ENCODE measurements at places on chromosomes 3 and 15.

DNA sequence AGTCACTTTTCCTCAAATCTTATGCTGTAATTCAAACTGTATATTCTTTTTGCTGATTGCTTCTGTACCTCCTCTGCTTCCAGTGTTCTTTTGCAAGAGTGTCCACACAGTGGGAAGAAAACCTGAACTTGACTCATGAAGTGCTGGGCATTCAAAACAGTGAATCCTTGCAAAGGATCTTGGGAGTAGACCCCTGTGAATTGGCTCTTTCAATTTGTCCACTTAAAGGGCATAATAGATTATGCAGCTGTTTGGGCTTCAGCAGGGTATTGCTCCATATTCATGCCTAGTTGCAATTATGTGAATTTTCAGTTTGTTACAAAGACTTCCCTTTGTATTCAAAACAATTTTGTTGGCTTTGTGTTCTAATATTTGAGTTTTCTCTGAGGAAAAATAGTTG lies 11.4 kb downstream of the ZFAND6 start:
- no peak for DNase-seq

GRCh38 chr3:41202834-41203345 lies 3.6 kb downstream of the CTNNB1 start:
- no peak for DNase-seq

DNA sequence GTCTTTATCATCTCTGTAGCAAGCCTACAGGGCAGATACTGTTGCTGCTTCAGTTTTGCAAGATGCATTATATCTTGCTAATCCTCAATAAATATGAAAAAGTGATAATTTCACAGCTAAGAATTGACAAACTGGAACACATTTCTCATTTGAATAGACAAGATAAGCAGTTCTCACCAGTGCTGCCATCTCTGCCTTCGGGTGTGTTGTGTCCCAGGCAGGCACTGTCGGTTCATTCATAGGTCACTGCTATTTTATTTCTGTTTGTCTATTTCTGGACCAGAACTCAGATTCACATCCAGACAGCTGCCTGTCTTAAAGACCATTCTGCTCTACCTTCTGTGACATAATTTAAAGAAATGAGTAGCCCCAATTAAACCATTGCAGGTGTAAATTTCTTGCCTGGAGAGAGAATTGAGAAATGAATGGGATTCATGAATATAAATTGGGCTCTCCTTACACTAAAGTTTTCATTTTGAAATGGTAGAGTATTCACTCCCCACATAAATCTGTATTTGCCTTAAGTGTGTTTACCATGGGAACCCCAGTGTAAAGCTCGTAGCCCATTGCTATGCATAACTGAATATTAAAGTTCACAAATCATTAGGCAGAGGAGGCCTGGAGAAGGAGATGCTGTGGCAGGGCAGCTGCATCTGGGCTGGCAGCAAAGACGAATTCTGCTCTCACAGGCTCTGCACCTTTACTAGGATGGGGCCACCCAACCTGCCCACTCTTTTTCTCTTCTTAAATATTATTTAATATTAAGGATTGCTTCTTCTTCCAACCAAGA lies 149.9 kb downstream of the ARPP21 start:
- DNase-seq = no peak

GRCh38 chr3:142256712-142257333 lies 31.4 kb upstream of the GK5 start:
- DNase-seq = no peak

- DNase-seq = no peak
Measured at GRCh38 chr3:3628676-3629328, 170.4 kb upstream of the LRRN1 start.

DNA sequence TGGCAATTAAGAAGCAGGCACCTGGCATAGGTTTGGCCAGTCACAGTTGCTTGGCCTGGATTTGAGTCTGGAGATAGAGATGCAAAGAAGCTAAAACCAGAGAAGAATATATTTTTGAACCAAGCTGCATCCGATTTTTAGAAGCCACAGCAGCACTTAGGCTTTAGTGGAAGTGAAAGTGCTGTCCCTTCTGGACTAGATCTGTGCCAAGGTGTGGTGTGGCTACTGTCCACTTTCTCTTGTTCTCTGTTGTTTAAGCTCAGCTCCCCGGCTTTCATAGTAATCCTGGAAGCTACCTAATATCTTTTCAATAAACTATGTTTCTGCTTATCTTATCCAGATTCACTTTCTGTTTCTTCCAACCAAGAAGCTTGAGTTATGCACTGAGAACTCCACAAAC lies 183.4 kb upstream of the THRB start:
- DNase-seq = no peak

GRCh38 chr3:146226881-146227280 lies 24.0 kb downstream of the PLSCR4 start:
- no peak for DNase-seq

- no peak for DNase-seq
Measured at GRCh38 chr15:59247364-59247763, 40.7 kb downstream of the LDHAL6B start.

DNA sequence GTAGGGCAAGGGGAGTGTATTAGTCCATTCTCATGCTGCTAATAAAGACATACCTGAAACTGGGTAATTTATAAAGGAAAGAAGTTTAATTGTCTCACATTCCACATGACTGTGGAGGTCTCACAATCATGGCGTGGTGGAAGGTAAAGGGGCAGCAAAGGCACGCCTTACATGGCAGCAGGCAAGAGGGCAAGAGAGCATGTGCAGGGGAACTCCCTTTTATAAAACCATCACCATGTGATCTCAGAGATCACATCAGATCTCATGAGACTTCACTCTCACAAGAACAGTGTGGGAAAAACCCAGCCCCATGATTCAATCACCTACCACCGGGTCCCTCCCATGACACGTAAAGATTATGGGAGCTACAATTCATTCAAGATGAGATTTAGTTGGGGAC lies 41.4 kb downstream of the SUMF1 start:
- no peak for DNase-seq

DNA sequence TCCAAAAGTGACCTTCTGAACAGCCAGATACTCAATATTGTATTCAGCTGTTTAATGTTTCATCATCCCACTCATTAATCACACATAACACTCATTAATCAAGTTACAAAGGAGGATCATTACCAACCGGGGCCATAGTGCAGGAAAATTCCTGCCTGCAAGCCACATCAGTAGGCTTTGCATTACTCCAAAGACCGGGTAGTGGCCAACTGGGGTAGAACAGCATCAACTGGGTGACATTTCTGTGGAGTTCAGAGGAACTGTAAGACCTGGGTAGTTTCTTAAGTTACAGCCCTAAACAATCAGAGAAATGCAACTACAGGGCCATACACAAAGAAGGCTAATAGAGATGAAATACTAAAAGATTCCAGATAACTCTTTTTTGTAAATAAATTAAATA lies 253.1 kb downstream of the WDR72 start:
- no peak for DNase-seq

GRCh38 chr3:178055939-178056338 lies 480.3 kb upstream of the KCNMB2 start:
- DNase-seq = no peak

DNA sequence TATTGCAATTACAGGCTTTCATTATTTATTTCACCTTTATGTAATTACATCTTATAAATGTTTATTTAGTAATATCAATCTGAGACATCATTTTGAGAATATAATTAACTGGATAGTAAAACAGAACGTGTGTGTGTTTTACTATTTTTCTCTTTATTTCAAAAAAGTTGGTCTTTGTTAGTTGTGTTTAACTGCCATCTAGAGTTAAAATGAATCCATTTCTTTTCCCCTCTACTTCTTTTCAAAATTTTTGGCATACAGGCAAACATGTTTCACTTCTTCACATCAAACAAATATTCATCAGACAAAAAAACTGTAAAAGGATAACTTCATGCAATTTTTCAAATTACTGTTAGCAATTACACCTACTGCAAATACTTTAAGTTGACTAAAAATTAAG lies 61.1 kb downstream of the FEZF2 start:
- no peak for DNase-seq

DNA sequence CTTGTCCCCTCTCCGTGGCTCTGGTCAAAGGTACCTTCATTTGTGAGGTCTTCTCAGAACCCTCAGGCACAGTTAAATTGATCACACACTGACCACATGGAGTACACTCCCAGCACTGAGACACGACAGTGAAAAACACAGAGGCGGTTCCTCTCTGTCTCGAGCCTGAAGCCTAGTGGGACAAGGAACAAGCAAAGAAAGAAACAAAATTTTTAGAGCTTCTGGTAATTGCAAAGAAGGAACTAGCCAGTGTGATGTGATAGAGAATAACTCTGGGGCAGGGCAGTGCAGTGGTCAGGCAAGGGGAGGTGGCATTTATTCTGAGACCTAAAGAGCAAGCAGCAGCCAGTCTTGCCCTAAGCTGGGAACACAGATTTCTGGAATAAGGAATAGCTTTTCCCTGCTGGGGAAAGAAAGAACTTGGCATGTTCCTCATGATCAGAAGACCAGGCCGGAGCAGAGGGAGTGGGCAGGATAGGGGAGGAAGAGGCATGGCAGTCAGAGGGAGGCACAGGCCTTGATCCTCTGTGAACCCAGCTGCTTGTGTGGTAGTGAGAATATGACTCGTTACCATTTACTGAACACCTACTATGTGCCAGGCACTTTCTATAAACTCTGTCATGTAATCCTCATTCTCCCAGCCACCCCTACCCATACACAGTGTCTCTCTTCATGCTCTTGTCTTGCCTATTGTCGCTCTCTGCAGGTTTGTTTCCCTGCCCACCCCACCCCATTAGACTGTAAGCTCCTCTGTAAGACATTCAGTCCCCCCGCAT lies 262.3 kb upstream of the HES1 start:
- no peak for DNase-seq

GRCh38 chr3:138135833-138136194 lies 3.6 kb upstream of the A4GNT start:
- no peak for DNase-seq

DNA sequence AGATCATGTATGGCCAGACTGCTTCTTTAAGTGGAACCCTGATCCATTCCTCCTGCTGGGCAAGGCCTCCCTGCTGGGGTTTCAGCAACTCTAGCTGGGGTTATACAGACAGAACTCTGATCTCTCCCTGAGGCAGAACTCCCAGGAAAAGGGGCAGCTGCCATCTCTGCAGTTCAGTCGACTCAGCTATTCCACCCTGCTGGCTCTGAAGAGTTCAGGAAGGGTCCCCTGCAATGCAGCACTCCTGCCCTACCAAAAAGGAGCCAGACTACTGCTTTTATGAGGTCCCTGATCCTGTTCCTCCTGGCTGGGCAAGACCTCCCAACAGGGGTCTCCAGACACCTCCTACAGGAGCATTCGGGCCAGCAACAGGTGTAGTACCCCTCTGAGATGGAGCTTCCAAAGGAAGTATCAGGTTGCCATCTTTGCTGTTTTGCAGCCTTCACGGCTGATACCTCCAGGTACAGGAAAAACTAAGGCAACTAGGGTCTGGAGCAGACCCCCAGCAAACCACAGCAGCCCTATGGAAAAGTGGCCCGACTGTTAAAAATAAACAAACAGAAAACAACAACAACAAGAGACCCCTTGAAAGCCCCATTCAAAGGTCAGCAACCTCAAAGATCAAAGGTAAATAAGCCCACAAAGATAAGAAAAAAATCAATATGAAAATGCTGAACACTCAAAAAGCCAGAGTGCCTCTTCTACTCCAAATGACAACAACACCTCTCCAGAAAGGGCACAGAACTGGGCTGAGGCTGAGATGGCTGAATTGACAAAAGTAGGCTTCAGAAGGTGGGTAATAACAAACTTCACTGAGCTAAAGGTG lies 14.2 kb upstream of the CP start:
- no peak for DNase-seq

DNA sequence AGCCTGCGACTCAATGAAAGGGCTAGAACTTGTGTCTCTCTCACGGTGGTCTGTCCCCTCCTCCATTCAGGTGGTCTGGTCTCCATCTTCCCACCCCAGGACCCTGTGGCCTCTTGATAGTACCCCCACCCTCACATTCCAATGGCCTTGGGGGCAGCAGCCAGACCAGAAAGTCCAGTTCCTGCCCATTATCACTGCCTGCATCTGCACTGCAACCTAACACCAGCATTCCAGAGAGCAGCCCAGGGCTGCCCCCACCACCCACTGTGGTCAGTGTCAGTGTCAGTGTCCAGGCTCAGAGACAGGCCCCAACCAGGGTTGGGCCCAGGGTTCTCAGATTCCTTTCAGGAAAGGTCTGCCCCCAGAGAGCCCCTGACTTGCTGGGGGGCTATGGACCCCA lies 12.6 kb downstream of the IGDCC3 start:
- no peak for DNase-seq

- no peak for DNase-seq
Measured at GRCh38 chr3:33658621-33658990, 59.4 kb downstream of the CLASP2 start.

- DNase-seq = no peak
Measured at GRCh38 chr3:52777959-52778805, 783 bp downstream of the ITIH1 start.

DNA sequence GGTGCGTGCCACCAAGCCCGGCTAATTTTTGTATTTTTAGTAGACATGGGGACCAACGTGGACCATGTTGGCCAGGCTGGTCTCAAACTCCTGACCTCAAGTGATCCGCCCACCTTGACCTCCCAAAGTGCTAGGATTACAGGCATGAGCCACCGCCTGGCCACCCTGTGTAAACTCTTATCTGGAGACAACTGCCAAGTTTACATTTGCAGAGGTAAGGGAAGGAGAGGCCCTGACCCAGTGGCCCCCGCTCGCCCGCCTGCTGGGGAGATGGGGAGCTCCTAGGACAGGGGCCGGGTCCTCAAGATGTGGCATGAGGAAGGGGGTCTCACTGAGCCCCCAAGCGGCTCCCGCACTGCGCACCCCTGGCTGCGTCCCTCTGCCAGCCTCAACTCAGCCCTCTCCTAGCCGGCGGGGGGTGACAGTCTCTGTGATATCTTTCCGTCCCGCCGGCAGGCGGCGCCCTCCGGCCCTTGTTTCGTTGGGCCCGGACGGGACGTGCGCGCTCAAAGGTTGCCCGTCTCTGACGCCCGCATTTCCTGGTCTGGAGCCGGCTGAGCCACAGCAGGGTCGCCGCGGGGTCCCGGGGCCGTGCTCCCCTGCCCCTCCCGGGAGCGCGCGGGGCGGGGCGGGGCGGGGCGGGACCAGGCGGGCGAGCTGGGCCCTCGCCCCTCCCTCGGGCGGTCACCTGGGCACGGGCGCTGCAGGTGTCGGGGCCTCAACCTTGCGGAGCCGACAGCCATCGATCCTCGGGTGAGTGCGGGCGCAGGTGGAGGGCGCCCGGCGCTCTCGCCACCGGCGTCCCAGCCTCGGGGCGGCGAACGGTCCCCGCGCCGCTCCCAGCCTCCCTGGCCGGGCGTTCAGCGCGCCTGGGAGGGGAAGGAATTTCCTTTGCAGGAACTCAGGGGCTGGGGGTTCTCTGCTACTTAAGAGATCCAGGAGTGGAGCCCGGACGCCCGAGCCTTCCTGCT lies at the start of gene GPR160:
Gene GPR160 (plus strand): TSS at position 533 of the 971 bp plus-strand sequence. CDS start 45,978 bp downstream, outside the sequence.
- peak; percentile 58 for DNase-seq

GRCh38 chr3:189688262-189688661 lies 57.1 kb downstream of the TP63 start:
- no peak for DNase-seq

Measured in activated T-helper 1 cell treated with anti-CD3 and anti-CD28 coated beads, Interleukin-2, amount 50 U/mL, for 16 hours (primary cell).